A549 treated with Hydrocortisone at 1 μM for 4 hours (cell line): ENCODE measurements at places on chromosomes 6 and 20. TPM values are rescaled to one million over a fixed set of nuclear protein-coding genes. Genes with fewer than 3 reads are reported as not detected.

Gene IL22RA2
- total RNA-seq, result 0.03 TPM in 1 of 5 replicates, not detected in the others

Gene PSORS1C2
- 0.09 TPM in 1 of 5 replicates, not detected in the others for total RNA-seq

Gene ZSCAN12
- total RNA-seq, result 1.3 to 2.3 TPM (median 1.6 TPM) in 5 replicates

Gene SLC2A10
- not detected in 5 replicates for total RNA-seq

Gene ME1
- total RNA-seq, result 35.4 to 44.0 TPM (median 38.4 TPM) in 5 replicates

Gene IGF2R
- 27.4 to 41.2 TPM (median 29.0 TPM) in 5 replicates for total RNA-seq

Gene ULBP2
- 3.2 to 4.0 TPM (median 3.6 TPM) in 5 replicates for total RNA-seq

Gene FKBP1C
- total RNA-seq, result 1.8 to 2.4 TPM (median 2.1 TPM) in 5 replicates

Gene C6orf132
- 2.7 to 3.3 TPM (median 3.1 TPM) in 5 replicates for total RNA-seq

Gene GPSM3
- total RNA-seq, result 0.23 to 0.47 TPM (median 0.45 TPM) in 5 replicates

Gene COL21A1
- total RNA-seq, result 0.55 to 2.3 TPM (median 0.77 TPM) in 5 replicates

Gene PNPLA1
- total RNA-seq, result 0.08 TPM in 1 of 5 replicates, not detected in the others

Gene OR2J3
- total RNA-seq, result not detected in 5 replicates

Gene LY6G6C
- 0.13 to 0.18 TPM in 2 of 5 replicates, not detected in the others for total RNA-seq

Gene ENPP3
- total RNA-seq, result not detected in 5 replicates

Gene OOEP
- total RNA-seq, result not detected in 5 replicates

Gene MYMX
- total RNA-seq, result not detected in 5 replicates

Gene FAM8A1
- total RNA-seq, result 3.4 to 4.8 TPM (median 4.4 TPM) in 5 replicates

Gene F13A1
- not detected in 5 replicates for total RNA-seq

Gene BPI
- not detected in 5 replicates for total RNA-seq

Gene NR2E1
- total RNA-seq, result 0.03 to 0.22 TPM in 2 of 5 replicates, not detected in the others

Gene FAXC
- total RNA-seq, result 6.0 to 7.3 TPM (median 7.1 TPM) in 5 replicates

Gene POM121L2
- total RNA-seq, result 0.02 TPM in 1 of 5 replicates, not detected in the others

Gene CALHM5
- total RNA-seq, result 0.03 to 0.09 TPM (median 0.06 TPM) in 5 replicates

Gene SIRPG
- not detected in 5 replicates for total RNA-seq

Gene TXNDC5
- total RNA-seq, result 129 to 150 TPM (median 138 TPM) in 5 replicates

Gene GTSF1L
- total RNA-seq, result not detected in 5 replicates

Gene GNAS-AS1
- total RNA-seq, result not detected in 5 replicates

Gene SYNDIG1
- 1.2 to 2.0 TPM (median 1.8 TPM) in 5 replicates for total RNA-seq

Gene AGER
- total RNA-seq, result 1.2 to 2.3 TPM (median 1.6 TPM) in 5 replicates
